ENCODE measurements at places on chromosomes 5 and 9.

GRCh38 chr9:127903557-127904475, 4.4 kb upstream of the ST6GALNAC6 start:
- peak; percentile 83 for DNase-seq

GRCh38 chr9:459491-460444, 245.1 kb downstream of the DOCK8 start:
- DNase-seq, result no peak

DNA sequence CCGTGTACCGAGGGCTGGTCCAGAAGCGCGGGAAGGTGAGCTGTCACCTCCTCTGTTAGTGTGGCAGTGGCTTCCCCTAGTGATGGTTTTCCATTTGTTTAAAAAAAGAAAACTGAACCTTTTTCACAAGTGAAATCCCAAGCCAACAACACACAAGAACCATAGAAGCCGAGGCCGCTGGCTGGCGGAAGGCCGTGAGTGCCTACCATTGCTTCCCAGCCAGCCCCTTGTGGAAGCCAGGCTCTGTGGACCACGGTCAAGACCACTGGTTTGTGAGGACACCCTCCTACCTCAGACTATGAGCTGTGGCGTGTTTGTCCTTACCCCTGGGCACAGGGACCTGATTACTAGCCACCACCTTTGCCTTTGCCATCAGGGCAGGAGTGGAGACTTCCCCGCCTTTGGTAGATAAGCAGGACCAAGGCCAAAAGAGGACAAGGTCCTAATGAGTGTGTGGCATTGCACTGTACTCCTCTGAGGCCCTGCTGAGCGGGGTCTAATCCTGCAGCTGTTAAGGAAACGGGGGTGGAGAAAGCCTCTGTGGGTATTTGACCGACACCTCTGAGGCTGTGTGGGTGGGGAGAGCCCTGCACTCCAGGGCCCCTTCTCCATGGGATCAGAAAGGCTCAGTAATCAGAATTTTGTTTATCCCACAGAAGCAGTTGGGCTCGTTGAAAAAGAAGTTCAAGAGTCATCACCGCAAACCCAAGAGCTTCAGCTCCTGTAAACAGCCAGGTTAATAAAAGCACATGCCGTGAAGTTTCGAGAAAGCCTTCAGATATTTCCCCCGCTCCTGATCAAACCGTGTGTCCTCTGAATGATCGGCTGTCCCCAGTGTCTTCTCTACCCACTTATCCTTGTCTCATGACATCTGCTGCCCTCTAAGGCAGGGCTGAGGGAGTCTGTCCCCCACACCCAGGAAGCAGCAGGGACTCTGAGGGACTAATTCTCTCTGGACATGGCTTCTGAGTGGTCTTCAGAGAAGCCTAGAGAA, 4.3 kb downstream of the SURF2 start:
- DNase-seq, result no peak

GRCh38 chr5:180670586-180671359, 21.4 kb upstream of the FLT4 start:
- peak; percentile 17 for DNase-seq

- no peak for DNase-seq
Observed at GRCh38 chr9:14218253-14218652, 95.7 kb downstream of the NFIB start.

DNA sequence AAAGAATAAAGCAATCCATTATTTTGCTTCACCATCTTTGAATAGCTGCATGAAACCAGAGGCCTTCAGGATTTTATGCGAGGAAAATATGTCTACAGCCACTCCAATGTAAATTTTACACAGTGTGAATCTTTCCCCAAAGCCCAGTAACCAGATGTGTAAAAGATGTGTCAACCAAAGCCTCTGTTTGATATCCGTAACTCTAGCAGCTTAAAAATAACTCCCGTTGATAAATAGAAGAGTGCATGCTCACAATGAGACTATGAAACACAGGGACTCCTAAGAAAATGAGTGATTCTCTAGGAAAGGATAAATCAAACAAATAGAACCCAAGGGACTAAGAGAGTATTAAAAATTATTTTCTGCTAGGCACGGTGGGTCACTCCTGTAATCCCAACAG, 60.0 kb upstream of the NPR3 start:
- no peak for DNase-seq

DNA sequence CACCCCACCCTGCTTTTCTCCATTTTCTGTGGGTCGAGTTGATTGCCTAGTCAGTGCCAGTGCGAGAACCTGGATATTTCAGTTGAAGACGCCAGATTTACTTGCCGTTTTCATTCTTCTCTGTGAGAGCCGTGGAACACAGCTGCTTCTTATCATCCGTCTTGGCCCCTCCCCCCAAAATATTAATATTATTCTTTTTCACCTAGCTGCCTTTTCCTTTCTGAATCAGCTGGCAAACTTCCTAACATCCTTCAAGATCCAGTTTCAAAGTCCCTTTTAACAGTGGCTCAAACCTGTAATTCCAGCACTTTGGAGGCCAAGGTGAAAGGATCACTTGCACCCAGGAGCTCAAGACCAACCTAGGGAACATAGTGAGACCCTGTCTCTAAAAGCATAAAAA, 117.1 kb upstream of the RASA1 start:
- no peak for DNase-seq

All from activated T-helper 1 cell treated with anti-CD3 and anti-CD28 coated beads, Interleukin-12 subunit alpha, Interleukin-12 subunit beta, Interleukin-2, Interleukin-4 antibody, amounts not matched to agents 30 ng/mL and 10 ng/mL and 1 ng/mL, durations not matched to agents 14 hours and 24 hours and 36 hours (primary cell).